M059J (cell line): ENCODE measurements at places on chromosomes 5 and 9. TPM values are rescaled to one million over a fixed set of nuclear protein-coding genes. Genes with fewer than 3 reads are reported as not detected.

DNA sequence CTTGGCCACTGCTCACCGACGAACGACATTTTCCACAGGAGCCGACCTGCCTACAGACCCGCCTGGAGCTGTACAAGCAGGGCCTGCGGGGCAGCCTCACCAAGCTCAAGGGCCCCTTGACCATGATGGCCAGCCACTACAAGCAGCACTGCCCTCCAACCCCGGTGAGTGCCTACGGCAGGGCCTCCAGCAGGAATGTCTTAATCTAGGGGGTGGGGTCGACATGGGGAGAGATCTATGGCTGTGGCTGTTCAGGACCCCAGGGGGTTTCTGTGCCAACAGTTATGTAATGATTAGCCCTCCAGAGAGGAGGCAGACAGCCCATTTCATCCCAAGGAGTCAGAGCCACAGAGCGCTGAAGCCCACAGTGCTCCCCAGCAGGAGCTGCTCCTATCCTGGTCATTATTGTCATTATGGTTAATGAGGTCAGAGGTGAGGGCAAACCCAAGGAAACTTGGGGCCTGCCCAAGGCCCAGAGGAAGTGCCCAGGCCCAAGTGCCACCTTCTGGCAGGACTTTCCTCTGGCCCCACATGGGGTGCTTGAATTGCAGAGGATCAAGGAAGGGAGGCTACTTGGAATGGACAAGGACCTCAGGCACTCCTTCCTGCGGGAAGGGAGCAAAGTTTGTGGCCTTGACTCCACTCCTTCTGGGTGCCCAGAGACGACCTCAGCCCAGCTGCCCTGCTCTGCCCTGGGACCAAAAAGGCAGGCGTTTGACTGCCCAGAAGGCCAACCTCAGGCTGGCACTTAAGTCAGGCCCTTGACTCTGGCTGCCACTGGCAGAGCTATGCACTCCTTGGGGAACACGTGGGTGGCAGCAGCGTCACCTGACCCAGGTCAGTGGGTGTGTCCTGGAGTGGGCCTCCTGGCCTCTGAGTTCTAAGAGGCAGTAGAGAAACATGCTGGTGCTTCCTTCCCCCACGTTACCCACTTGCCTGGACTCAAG is 1.5 kb downstream of the CSF2 start:
- DNase-seq = no peak

- peak; percentile 58 for DNase-seq
Measured at GRCh38 chr5:125189531-125189941, 443.1 kb upstream of the ZNF608 start.

DNA sequence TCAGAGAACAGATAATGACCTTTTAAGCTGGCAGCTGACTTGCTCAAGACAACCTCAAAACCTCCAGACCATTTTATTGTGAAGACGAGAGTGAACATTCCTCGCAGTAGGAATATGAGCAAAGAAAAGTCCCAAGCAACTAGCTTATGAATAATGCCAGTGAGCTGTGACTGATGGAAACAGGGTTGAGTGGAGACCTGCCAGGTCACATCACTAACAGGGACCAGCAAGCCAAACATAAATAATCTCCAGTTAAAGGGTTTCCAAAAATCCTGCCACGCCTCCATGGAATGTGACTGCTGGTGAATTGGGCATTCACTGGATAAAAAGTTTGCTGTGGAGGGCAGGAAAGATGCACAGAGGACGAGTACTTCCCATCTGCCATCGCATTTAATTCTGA is 185.4 kb downstream of the CRB2 start:
- no peak for DNase-seq

- no peak for DNase-seq
Measured at GRCh38 chr5:95915999-95916686, 45.5 kb downstream of the ELL2 start.

- no peak for DNase-seq
Measured at GRCh38 chr5:2902742-2903297, 151.3 kb upstream of the IRX2 start.

Gene GABRB2
- total RNA-seq = not detected in 2 replicates

DNA sequence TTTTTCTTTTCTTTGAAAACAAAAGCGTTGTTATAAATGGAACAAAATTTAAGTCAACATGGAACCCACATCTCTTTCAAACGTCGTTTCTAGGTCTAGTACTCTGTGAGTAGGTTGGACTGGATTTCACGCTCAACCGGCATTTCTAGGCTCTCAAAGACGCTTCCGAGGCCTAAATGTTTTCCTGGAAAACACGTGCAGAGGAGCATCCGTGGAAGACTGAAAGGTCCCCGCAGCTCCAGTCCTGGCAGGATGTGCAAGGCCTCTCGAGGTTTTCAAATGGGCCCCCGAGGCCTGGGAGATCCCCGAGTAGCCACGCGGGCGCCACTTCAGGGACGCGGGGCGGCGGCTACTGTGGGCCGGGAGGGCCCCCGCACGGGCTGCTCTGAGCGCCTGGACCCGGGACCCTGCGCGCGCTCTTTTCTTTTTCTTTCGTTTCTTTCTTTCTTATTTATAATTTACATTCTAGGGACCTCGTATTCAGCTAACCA is 4.2 kb upstream of the IRX2 start:
- no peak for DNase-seq

Gene NPR3
- 0.15 and 0.52 TPM in 2 replicates for total RNA-seq

Gene FOXD1
- total RNA-seq = 17.1 and 17.4 TPM in 2 replicates

DNA sequence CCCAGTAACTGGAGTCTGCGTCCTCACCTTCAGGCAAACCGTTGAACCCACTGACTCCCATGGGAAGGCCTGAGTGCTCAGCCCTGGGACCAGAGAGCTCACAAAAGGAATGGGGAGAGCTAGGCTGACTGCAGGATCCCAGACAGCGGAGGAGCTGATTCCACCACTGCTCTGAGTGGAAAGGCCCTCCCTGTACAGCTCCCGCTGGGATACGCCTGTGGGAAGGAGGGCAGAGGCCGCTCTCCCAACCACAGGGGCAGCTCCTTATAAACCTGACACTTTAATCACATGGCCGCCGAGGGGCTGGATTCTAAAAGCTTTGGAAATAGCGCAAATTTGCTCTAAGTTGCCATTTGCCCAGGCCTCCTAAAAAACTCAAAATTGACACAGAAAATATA is 37.1 kb downstream of the DBH start:
- DNase-seq = no peak

DNA sequence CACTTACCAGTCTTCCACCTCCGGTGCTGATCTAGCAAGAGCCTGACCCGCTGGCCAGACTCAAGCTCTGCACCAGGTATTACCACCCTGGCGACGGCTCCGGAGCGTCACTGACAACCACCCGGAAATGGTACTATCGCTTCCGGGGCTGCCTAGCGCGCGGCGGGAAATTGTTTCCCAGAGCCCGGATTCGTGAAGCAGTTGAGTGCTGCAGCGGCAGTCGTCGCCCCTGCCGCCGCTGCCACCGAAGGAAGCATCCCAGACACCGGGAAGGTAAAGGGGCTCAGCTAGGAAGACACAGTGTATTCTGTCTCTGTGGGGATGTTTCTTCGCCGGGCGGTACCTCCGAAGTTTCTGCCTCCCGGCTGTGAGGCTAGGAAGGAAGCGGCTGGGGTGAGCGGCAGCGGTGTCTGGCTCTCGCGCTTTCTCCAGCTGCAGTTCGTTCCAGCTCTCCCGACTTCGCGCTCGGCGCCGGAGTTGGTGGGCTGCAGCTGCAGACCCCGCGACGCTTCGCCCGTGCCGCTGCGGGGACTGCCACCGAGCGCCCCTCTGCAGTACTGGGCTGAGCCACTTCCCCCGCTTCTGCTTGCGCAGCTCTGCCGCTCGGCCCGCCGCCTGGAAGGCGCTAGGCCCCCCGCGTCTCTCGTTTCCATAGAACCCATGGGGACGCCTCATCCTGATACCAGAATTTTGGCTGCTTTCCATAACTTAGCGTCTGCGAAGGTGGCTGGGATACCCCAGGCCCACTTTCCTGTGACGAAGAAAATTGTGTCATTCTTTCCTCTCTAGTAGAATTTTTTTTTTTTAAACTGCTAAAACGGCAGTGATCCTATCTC is at the start of the genes KIAA0825 and SLF1:
KIAA0825 (minus strand) TSS at position 112 of the 836 bp plus-strand sequence. CDS start 81,478 bp downstream, outside the sequence.
SLF1 (plus strand) TSS at position 177 of the 836 bp plus-strand sequence. CDS start 10,142 bp downstream, outside the sequence.
- peak; percentile 92 for DNase-seq

DNA sequence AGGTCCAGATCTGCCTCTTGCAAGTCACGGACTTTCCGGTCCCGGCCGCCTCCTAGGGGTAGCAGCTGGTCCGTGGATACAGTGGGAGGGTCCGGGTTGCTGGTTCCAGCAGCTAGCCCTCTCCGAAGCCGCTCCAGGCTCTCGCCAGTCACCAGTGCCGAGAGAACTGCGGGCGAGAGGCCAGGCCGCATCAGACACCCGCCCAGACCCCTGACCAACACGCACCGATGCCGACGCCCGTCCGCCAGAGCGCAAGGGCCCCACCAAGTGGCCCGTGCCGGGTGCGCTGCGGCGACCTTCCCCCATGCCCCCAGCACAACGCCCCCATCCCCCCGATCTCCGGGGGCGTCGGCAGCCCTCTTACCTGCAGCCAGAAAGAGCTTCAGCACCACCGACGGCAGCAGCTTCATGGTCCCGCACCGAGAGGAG is 470 bp downstream of the HBEGF start:
- peak; percentile 63 for DNase-seq

DNA sequence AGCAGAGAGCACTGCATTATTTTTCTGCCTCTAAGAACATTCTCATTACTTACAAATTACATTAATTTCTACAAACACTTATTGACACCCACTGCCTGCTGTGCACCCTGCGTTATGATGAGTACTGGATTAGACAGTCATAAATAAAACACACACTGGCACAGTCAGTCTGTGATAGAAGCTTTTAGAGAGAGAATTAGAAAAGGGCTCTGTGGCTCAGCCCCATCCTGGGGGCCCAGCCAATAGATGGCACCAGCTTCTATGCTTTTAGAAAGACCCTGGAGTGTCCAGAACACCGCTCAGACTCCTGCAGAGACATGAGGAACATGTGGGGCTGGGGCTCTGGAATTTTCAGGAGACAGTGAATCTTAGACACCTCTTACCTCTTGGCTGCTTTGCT is 61.0 kb upstream of the RAPGEF1 start:
- no peak for DNase-seq

DNA sequence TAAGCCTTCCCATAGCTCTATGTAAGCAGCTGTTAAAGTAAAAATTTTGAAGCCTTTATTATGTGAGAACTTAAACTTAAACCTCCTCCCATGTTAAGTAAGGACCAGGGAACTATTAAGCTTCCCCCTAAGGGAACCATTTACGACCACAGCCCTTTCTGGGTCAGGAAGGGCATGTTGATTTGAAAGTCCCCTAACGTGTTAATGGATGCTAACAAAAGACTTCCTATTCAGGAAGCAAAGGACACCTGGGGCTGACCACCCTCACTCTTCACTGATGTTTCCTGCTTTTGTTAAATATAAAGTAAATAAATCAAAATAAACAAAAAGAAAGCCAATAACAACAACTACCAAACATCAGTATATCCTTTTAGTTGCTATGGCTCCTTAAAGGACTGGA is 170.6 kb upstream of the RFX3 start:
- no peak for DNase-seq

GRCh38 chr5:159511570-159511969 is 181.3 kb upstream of the IL12B start:
- peak; percentile 58 for DNase-seq

Gene FOXD4
- total RNA-seq = 0.05 TPM in 1 of 2 replicates, not detected in the other

GRCh38 chr9:121946465-121946864 is 146.6 kb downstream of the TTLL11 start:
- DNase-seq = peak; percentile 42

Gene HTR4
- total RNA-seq = not detected in 2 replicates

Gene SPATA31A6
- total RNA-seq = not detected in 2 replicates

Gene CDC20B
- total RNA-seq = not detected in 2 replicates

- no peak for DNase-seq
Measured at GRCh38 chr9:19469271-19469670, 60.5 kb downstream of the ACER2 start.

GRCh38 chr5:175821790-175822211 is 49.6 kb upstream of the CPLX2 start:
- peak; percentile 89 for DNase-seq

- no peak for DNase-seq
Measured at GRCh38 chr5:14983666-14984441, 112.3 kb upstream of the ANKH start.

DNA sequence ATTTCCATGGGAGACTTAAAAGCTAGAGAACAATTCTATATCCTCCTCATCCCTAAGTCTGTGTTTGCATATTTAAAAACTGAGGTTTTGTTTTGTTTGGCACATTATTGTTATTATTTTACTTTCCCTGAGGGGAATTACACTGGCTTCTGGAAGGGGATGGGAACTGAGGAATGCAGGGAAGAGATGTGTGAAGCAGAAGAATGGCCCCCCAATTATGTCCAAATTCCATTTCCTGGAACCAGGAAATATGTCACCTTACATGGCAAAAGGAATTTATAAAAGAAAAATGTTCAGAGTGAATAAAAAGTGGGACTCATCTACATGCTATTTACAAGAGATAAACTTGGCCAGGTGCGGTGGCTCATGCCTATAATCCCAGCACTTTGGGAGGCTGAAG is 129.8 kb downstream of the MARCHF11 start:
- peak; percentile 72 for DNase-seq

DNA sequence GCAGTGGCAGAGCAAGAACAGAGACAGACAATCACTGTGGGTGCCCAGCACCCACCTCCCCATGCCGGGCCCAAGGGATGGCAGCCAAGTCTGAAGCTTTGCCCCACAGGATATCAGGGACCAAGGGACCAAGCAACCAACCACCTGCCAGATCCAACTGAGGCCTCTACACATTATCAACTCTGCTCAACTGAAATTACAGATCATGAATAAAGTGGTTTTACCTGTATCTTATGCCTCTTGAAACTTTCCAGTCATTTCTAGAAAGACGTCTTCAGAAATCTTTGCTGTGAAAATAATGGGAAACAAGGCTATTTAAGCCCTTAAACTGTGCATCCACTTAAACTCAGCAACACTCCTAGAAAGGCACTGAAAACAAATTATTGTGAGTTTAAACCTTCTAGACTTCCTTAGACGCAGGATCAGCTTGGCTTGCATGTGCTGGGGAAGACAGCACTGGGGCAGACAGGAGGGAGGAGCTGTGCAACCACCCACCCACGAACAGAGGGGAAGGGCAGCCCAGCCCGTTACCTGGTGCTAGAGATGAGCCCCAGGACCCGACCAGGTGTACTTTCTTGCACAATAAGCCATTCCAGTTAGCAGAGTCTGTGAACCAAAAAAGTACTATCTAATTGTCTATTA is 80.0 kb downstream of the SEMA4D start:
- no peak for DNase-seq

Gene SLC2A6
- 12.2 and 14.6 TPM in 2 replicates for total RNA-seq

Gene RARS1
- 210 and 327 TPM in 2 replicates for total RNA-seq

DNA sequence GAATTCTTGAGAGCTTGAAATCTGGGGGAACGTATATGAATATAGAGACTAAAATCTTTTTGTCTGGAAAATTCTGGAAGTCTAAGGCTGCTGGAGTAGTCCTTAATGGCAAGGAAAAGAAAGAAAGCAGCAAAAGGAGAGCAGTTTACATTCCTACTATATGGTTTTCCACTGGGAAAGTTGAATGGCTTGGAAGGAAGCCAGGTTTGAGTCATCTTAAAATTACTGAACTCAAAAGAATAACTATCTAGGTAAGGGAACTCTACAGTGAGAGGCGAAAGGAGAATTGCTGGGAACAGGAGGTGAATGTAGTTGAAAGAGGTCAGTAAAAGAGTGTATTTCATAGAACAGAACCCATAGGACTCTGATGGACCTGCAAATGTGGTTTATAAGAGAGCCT is 258.1 kb upstream of the EDIL3 start:
- peak; percentile 60 for DNase-seq

GRCh38 chr5:61440596-61440995 is 108.5 kb downstream of the ZSWIM6 start:
- DNase-seq = no peak

Gene TAF11L5
- total RNA-seq = not detected in 2 replicates

- DNase-seq = no peak
Measured at GRCh38 chr5:148125641-148126040, 42.7 kb upstream of the SPINK14 start.

GRCh38 chr9:85895685-85896084 is 45.3 kb upstream of the NAA35 start:
- no peak for DNase-seq

Gene COL5A1
- 164 and 277 TPM in 2 replicates for total RNA-seq

Gene IFNA2
- total RNA-seq = not detected in 2 replicates
